Activated CD4-positive, alpha-beta T cell treated with anti-CD3 and anti-CD28 coated beads, Interleukin-2, amount 10 ng/mL, durations not matched to agents 7 days and 5 days (primary cell): ENCODE measurements at places on chromosomes 4 and X. TPM values are rescaled to one million over a fixed set of nuclear protein-coding genes. Genes with fewer than 3 reads are reported as not detected.

The LRCH2 gene
- total RNA-seq, result not detected

The PRR32 gene
- not detected for total RNA-seq

The ZXDB gene
- total RNA-seq, result 5.7 TPM

GRCh38 chr4:167779280-167779679 lies 313.1 kb upstream of the ANXA10 start:
- no peak for DNase-seq

The AFM gene
- not detected for total RNA-seq

The MAGEA4 gene
- not detected for total RNA-seq

GRCh38 chr4:153418558-153418957 lies 47.6 kb upstream of the TMEM131L start:
- DNase-seq, result no peak

The PLS3 gene
- total RNA-seq, result 0.30 TPM

The N4BP2 gene
- total RNA-seq, result 39.2 TPM

GRCh38 chr4:125732632-125733031 lies 417.9 kb downstream of the FAT4 start:
- no peak for DNase-seq

The ASMT gene
- not detected for total RNA-seq

The STPG2 gene
- 0.12 TPM for total RNA-seq
